ENCODE measurements at places on chromosomes 6 and 20.

DNA sequence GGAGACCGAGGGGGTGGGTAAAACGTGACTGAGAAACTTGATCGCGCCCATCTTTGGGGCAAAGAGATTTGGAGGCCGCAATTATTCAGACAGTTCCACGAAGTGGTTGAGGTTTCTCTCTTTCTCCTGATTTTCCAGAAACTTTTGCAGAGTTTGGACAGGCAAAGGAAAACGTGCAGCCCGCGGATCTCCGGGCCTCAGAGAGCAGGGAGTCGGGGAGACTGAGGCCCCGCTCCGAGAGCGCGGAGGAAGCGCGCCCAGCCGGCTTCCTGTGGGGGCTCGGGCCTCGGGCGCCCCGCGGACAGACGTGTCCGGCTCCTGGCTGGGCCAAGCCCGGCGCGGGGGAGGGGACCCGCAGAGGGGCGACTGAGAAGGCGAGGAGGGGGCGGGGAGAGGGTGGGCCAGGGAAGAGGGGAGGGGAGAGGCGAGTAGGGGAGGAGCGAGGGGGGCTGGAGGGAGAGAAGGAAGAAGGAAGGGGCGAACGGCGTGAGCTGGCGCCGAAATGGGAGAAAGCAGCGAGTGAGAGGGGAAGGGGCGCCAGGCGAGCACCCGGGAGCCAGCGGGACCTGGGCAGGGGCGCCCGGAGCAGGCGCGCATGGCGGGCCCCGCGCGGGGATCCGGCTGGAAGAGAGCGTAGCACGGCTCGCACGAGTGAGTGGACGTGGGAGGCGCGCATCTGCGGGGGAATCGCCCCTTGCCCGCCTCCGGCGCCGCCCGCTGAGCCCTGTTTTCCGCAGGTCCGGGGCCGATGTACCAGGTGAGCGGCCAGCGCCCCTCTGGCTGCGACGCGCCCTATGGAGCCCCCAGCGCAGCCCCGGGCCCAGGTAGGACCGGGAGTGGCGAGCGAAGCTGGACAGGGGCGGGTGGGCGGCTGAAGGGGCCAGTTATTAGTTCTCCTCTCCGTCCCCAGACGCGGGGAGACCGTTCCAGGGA, at the start of gene MDFI:
MDFI (plus strand) TSS at position 467 of the 933 bp plus-strand sequence; CDS start at position 749, 282 bp downstream.
- DNase-seq: no peak

DNA sequence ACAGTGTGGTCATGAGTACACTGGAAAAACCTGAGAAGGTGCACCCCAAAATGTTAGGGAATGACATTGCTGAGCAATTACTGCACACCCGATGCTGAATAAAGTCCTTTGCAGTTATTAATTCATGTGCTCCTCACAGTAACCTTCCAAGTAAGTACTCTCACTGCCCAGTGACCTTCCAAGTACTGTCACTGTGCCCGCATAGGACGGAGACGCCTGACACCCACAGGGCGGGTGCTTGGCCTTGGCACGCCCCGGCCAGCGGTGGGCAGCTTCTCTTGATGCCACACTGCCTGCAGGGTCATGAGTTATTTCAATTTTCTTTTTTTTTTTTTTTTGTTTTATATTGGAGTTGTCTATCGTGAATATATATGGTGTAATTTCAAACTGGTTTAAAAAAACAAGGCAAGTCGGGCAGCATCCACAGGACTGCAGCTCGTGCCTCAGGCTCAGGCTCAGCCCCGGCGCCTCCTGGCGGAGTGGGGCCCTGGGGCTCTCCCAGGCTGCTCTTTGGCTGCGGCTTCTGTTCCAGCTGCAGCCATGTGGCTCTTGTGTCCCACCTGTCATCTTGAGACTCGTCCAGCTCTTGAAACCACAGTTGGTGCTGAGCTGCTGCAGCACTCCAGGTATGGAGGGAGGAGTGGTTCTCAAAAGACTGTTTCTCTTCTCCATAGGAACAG, 27.0 kb downstream of the PNLDC1 start:
- no peak for DNase-seq

DNA sequence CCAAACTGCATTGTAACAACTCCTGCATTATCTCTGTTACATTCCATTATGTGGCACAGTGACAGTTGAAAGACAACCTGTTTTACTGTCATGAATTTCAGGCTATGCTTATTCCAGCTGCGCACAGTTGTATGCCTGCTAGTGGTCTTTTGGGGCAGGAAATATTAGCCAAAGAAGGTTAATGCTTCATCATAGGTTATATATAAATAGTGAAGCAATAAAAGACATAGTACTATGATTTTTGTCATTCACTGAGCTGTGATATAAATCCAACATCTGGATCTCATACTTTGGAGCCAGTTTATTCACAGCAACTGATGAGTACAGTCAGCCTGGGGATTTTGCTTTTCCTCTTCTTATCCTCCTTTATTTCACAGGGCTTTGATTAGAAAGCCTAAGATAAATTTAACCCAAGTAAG, 55.6 kb downstream of the FILIP1 start:
- no peak for DNase-seq

- DNase-seq: peak; percentile 96
Observed at GRCh38 chr6:26556263-26557070, 18.3 kb downstream of the HMGN4 start.

GRCh38 chr6:44133003-44133931, 5.9 kb downstream of the TMEM63B start:
- DNase-seq: peak; percentile 73

DNA sequence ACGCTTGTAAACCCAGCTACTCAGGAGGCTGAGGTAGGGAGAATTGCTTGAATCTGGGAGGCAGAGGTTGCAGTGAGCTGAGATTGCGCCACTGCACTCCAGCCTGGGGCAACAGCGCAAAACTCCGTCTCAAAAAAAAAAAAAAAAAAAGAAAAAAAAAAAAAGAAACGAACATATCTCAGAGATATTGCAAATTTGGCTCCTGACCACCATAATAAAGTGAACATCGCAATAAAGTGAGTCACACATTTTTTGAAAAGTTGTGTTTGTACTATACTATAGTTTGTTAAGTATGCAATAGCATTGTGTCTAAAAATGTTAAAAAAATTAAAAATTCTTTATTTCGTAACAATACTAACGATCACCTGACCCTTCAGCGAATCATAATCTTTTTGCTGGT, 13.3 kb downstream of the RSPH9 start:
- DNase-seq: no peak

GRCh38 chr20:19815553-19815991, 57.5 kb downstream of the RIN2 start:
- peak; percentile 40 for DNase-seq

DNA sequence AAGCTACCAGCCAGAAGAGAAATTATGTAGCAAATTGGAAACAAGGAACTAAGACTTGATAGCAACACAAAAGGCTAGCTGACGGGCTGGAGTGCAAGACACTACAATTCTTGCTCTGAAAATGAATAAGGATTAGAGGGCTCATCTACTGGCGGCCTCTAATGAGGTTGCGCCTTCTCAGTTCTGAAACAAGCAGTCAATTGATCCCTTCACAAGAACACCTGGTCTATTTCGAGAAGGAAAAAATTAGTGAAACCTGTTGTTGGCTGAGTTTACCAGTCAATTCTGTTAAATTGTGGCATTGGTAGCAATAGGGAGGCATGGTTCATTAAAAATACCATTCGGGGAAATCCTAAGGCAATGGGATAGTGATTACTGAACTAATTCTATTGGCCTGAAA, 74.8 kb upstream of the JARID2 start:
- no peak for DNase-seq

- no peak for DNase-seq
Observed at GRCh38 chr6:136471922-136472321, 78.3 kb downstream of the MAP7 start.

- no peak for DNase-seq
Observed at GRCh38 chr6:132007474-132008190, 56.5 kb upstream of the CCN2 start.

- no peak for DNase-seq
Observed at GRCh38 chr6:47147836-47148344, 105.8 kb upstream of the ADGRF1 start.

GRCh38 chr20:10560686-10561085, 113.1 kb downstream of the JAG1 start:
- no peak for DNase-seq

GRCh38 chr6:52620906-52621190, 44.0 kb upstream of the TRAM2 start:
- DNase-seq: no peak

GRCh38 chr6:14470101-14470500, 352.5 kb downstream of the CD83 start:
- no peak for DNase-seq

DNA sequence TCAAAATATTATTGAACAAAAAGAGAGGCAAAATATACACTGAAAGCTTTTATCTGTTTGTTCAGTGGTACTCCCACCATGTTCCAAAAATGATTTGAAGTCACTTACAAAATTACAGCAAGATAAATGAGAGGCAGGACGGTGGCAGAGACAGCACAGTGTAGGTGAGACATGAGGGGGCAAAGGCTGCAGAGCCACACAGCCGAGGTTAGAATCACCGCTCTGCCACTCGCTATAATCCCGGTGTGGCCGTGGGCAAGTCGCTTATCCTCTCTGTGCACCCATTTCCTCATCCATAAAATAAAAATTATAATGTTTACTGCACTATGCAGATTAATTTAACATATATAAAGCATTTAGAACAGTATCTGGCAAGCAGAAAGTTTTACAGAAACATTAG, 140.1 kb upstream of the BEND6 start:
- no peak for DNase-seq

GRCh38 chr6:163782436-163783003, 368.0 kb downstream of the QKI start:
- DNase-seq: peak; percentile 59

GRCh38 chr6:107419733-107420132, 39.6 kb downstream of the PDSS2 start:
- DNase-seq: no peak

DNA sequence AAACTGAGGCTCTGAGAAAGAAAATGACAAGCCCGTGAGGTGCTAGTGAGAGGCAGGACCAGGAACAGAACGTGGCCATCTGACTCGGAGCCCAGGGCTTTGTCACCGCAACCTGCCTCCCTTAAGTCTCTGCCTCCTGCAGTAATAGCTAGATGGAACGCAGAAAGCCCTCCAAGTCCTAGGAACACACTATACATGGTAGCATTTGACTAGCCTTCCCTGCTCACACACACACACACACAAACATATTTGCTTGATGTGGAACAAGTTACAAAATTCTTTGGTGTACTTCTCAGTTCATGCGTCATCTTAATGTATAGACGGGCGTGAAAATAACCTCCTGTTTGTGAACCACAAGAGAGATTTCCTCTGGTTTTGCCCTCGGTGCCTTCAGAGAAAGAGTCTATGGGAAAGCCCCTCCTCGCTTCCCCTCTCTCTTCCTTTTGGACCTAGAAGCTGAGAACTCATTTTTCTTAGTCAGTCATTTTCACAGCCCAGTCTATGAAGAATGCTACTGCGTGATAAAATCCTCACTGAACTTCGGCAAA, 38.8 kb downstream of the C6orf52 start:
- DNase-seq: no peak

GRCh38 chr6:29845405-29846006, 17.9 kb downstream of the HLA-G start:
- no peak for DNase-seq

DNA sequence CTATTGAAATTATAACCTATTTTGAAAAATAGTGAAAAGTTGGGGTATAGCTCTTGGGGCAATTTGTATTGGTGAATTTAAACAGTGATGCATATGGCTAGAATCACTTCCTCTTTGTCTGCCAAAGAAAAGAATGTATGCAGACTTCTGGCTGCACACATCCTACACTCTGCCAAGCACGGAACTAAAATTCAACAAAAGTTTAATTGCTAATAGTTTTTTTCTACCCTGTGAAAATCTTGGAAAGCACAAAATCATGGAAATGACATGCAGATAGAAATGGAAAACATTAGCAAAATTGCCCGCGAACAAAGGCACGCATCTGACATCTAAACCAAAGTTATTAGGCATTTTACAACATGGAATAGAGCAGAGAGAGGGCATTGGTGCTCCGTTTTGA, 106.4 kb upstream of the PDE10A start:
- DNase-seq: no peak

DNA sequence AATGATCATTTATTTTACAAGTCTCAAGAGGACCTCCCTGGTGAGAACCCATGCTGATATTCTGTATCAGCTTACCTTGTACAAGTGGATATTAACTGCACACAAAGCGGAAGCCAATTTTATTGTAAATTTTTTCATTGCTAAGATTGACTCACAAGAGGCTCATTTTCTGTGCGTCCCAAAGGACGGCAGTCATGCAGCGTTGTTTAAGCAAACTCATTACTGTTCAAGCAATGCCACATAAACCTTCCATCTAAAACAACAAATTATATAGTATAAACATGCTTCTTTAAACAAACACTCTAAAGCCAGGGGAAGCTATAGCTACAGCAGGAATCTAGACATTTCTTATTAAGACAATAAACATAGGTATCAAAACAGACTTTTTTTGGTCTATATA, 575.3 kb downstream of the FRK start:
- no peak for DNase-seq

- no peak for DNase-seq
Observed at GRCh38 chr20:59724457-59725366, 120.4 kb downstream of the PHACTR3 start.

DNA sequence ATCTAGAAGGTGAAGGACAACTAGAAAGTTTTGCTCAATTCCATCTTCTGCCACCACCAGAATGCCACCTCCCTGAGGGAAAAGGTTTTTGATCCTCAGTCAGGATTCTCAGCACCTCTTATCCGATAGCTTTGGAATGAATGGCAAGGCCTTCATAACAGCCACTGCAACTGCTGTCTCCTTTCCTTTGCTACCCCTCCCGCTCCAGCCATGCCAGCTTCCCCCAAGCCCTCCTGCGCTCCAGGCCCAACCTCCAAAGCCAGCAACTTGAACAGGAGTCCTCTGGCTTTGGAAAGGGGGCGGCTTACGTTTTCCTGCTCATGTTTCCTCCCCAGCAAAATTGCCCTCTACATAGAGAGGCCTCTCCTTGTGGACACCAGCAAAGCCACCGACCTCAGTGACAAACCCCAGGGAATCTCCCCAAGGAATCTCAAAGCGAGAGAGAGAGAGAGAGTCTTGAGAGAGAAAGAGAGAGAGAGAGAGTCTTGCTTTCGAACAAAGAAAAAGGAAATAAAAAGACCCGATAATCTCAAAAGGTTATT, 420 bp upstream of the BTN2A1 start:
- DNase-seq: no peak

GRCh38 chr6:125882243-125882642, 74.3 kb upstream of the HINT3 start:
- DNase-seq: no peak

DNA sequence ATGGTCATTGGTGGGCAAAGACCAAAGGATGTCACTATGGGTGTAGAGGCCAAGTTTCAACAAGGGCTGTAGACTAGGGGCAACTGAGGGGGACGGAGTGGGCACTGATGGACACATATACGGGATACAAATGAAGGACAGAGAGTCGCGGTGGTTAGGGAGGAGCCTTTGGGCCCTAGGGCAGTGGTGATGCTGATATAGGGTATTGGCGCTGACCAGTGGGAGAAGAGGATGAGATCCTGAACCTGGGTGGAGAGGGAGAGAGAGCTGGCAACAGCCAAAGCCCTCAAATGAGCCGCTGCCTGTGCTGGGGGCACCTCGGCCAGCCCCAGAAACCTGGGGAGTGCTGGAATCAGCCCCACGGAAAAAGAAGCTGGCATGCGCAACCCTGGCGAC, 1.6 kb downstream of the CDH22 start:
- no peak for DNase-seq

- DNase-seq: peak; percentile 84
Observed at GRCh38 chr20:11582060-11582459, 335.6 kb upstream of the BTBD3 start.

- DNase-seq: no peak
Observed at GRCh38 chr20:7362601-7363000, 577.7 kb downstream of the HAO1 start.

- DNase-seq: no peak
Observed at GRCh38 chr20:63840405-63840828, 9.4 kb upstream of the ZBTB46 start.

- DNase-seq: no peak
Observed at GRCh38 chr20:24683676-24684075, 214.2 kb downstream of the SYNDIG1 start.

Data from OCI-M1 (cell line).